ENCODE measurements at places on chromosomes 12 and 14. TPM values are rescaled to one million over a fixed set of nuclear protein-coding genes. Genes with fewer than 3 reads are reported as not detected.

TAS2R43 gene
- 20.5 TPM for total RNA-seq

ZNF385A gene
- 30.4 TPM for total RNA-seq

KLHL33 gene
- total RNA-seq, result 1.9 TPM

PAPLN gene
- 7.3 TPM for total RNA-seq

ANAPC5 gene
- total RNA-seq, result 198 TPM

IRAK3 gene
- total RNA-seq, result 13.4 TPM

CEP170B gene
- 5.7 TPM for total RNA-seq

SLC25A47 gene
- not detected for total RNA-seq

SYNDIG1L gene
- total RNA-seq, result not detected

KSR2 gene
- total RNA-seq, result 0.10 TPM

NTF3 gene
- 1.6 TPM for total RNA-seq

PLD4 gene
- 7.7 TPM for total RNA-seq

MAP1LC3B2 gene
- not detected for total RNA-seq

KERA gene
- 81.0 TPM for total RNA-seq

MYF6 gene
- total RNA-seq, result 164 TPM

DNAJC22 gene
- total RNA-seq, result not detected

ACVRL1 gene
- 82.7 TPM for total RNA-seq

DDX47 gene
- 71.2 TPM for total RNA-seq

GTF2H3 gene
- 59.3 TPM for total RNA-seq

REM2 gene
- total RNA-seq, result 0.72 TPM

LHX5 gene
- not detected for total RNA-seq

Data from tongue (tissue), 3 donors.